RWPE2 (cell line): ENCODE measurements at places on chromosomes 4 and X.

GRCh38 chrX:109685656-109686078, 47.4 kb downstream of the ACSL4 start:
- no peak for DNase-seq

DNA sequence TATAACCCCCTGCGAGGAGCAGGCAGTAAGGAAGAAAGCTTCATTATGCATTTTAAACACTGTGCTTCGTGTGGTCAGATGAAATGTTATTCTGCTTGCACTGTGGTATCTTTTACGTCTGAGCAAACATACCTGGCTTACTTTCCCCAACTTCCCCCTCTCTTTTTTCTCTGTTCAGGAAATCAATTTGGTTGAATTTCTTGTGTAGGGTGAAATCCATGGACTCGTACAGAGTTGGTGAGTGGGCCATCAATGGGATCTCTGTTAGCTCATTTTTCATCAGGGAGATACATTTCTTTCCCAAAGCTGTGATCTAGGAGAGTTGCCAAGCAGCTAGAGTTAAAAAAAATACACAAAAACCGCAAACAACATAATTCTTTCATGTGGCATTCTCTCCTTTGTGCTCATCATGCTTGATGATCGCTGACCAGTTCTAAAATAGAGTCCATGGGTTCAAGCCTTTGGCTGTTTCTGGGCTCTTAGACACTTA, 98.5 kb downstream of the FRAS1 start:
- DNase-seq, result no peak

- DNase-seq, result no peak
These were observed 13.3 kb upstream of the DUSP9 start for GRCh38 chrX:153633607-153634180.

DNA sequence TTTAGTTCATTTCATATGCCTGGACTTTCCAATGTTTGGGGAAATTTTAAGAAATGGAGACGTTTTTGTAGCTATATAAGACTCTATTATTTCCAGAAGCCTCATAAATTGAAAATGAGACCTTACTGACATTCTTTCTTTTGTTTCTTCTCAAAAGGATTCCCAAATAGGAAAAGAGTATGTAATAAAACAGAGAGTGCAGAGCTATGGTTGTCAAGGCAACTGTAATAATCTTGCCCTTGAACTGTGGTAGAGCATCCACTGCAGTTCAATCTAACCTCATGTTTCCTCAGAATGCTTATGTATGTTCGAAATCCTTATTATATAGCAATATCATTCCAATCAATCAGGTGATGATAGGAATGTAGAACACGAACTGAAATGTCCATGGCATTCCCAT, 54.1 kb downstream of the AMELX start:
- DNase-seq, result no peak

- DNase-seq, result no peak
These were observed 37.8 kb downstream of the DGKK start for GRCh38 chrX:50432829-50433289.

GRCh38 chr4:53478671-53479456, 101.4 kb downstream of the FIP1L1 start:
- DNase-seq, result no peak
